ENCODE measurements at places on chromosomes 5 and 9.

DNA sequence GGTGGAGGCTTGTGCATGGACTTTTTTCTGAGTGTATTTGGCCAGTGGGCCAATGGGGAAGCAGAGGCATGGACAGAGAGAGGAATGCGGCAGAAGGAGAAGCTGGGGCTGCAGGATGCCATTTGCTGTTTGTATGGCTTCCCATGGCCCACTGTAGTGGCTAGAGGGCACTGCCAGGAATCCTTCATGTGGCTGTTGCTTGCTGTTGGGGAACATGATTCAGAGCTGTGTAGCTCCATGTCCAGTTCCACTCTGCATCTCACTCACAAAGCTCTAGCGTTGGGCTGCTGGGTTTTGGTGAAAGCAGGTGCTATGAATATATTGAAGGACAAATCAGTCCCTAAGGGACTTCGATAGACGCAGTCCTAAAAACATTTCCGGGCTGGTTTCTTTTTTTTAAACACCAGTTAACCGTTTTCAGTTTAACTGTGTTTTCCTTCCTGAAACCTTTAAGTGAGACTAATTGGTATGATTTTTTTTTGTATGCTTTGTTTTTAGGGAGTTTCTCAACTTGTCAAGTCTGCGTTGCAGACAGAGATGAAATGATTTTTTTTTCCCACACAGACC lies 51.3 kb downstream of the SLC22A5 start:
- DNase-seq = no peak

GRCh38 chr9:27451207-27451797 lies 72.8 kb upstream of the IFNK start:
- DNase-seq = no peak

DNA sequence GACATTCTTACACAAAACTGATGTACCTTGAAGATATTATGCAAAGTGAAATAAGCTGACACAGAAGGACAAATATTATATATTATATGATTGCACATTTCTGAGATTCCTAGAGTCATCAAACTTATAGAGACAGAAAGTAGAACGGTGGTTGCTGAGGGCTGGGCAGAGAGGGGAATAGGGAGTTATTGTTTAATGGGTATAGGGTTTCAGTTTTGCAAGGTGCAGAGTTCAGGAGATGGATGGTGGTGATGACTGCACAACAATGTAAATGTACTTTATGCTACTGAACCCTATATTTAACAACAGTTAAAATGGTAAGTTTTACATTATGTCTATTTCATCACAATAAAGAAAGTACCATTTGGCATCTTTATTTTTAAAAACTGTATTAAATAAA lies 315.8 kb upstream of the POU5F2 start:
- no peak for DNase-seq

GRCh38 chr5:132777209-132778069 lies at the start of gene SEPTIN8:
Gene SEPTIN8, minus strand, starts transcription at chr5:132777239. Its CDS starts 102 bp downstream, at chr5:132777137.
- no peak for DNase-seq
